ENCODE measurements at places on chromosomes 11 and 22. TPM values are rescaled to one million over a fixed set of nuclear protein-coding genes. Genes with fewer than 3 reads are reported as not detected.

The CCDC188 gene
- 0.54 TPM for total RNA-seq

The NTM gene
- total RNA-seq, result 24.2 TPM

The SLC25A18 gene
- total RNA-seq, result not detected

The CCDC73 gene
- total RNA-seq, result not detected

The TRPM5 gene
- not detected for total RNA-seq

The PDE3B gene
- not detected for total RNA-seq

The KRTAP5-7 gene
- total RNA-seq, result not detected

The LINC01488 gene
- not detected for total RNA-seq

DNA sequence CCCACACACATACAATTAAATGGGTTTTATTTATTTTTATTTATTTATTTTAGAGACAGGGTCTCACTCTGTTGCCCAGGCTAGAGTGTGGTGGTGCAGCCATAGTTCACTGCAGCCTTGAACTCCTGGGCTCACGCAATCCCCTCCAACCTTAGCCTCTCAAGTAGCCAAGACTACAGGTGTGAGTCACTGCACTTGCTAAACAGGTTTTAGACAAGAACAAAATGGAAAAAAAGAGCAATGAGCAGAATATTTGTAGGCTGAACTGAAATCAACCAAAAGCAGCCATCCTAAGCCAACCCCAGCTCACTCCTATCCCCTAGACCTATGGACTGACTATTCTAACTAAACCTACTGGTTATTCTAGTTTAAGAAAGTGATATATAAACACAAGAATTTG lies 37.8 kb downstream of the MRE11 start:
- no peak overlapping the region for H3K27ac ChIP-seq
- H3K36me3 ChIP-seq, result peaks cover 11% of the 10 kb centered on the region
- no peak for DNase-seq
- H3K4me3 ChIP-seq, result no peak overlapping the region

- H3K36me3 ChIP-seq, result no peaks in the 10 kb centered on the region
- peak overlapping the region; percentile 34 for H3K27ac ChIP-seq
- peaks cover 28% of the 10 kb centered on the region for H3K4me1 ChIP-seq
- peaks cover 5% of the 10 kb centered on the region for H3K27me3 ChIP-seq
- peak overlapping the region; percentile 91 for H3K4me3 ChIP-seq
These were observed 904 bp downstream of the SLC35F2 start for GRCh38 chr11:107857550-107858216.

DNA sequence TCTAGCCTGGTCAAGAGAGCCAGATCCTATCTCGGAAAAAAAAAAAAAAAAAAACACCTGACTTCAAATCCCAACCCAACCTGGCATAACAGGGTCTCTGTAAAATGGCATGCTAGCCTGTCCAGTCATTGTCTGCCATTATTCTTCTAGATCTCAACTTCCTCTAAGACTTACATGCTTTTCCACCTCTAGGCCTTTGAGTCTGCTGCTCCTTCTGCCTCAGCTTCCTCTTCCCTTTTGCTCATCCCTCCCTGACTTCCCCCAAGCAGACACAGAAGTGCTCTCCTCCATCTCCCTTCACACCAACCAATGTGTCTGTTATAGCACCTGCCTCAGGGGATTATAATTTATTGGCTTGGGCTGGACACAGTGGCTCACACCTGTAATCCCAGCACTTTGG lies 7.8 kb downstream of the STK33 start:
- DNase-seq, result no peak
- no peak overlapping the region for H3K4me3 ChIP-seq
- H3K27me3 ChIP-seq, result peaks cover 8% of the 10 kb centered on the region

GRCh38 chr22:47716890-47717615 lies 954.6 kb downstream of the TBC1D22A start:
- no peak overlapping the region for H3K4me3 ChIP-seq
- no peak for DNase-seq
- H3K4me1 ChIP-seq, result no peaks in the 10 kb centered on the region
- peaks cover 5% of the 10 kb centered on the region for H3K27me3 ChIP-seq
- peaks cover 11% of the 10 kb centered on the region for H3K36me3 ChIP-seq
- no peak overlapping the region for H3K27ac ChIP-seq

GRCh38 chr22:29339381-29340235 lies 24.1 kb upstream of the RASL10A start:
- H3K27me3 ChIP-seq, result peaks cover 2% of the 10 kb centered on the region
- H3K27ac ChIP-seq, result no peak overlapping the region
- peaks cover 20% of the 10 kb centered on the region for H3K36me3 ChIP-seq
- H3K4me3 ChIP-seq, result no peak overlapping the region

GRCh38 chr11:63560506-63561180 lies 2.5 kb downstream of the PLAAT2 start:
- H3K27me3 ChIP-seq, result peaks cover 52% of the 10 kb centered on the region
- no peak for DNase-seq
- no peaks in the 10 kb centered on the region for H3K36me3 ChIP-seq
- no peaks in the 10 kb centered on the region for H3K4me1 ChIP-seq
- H3K4me3 ChIP-seq, result no peak overlapping the region

DNA sequence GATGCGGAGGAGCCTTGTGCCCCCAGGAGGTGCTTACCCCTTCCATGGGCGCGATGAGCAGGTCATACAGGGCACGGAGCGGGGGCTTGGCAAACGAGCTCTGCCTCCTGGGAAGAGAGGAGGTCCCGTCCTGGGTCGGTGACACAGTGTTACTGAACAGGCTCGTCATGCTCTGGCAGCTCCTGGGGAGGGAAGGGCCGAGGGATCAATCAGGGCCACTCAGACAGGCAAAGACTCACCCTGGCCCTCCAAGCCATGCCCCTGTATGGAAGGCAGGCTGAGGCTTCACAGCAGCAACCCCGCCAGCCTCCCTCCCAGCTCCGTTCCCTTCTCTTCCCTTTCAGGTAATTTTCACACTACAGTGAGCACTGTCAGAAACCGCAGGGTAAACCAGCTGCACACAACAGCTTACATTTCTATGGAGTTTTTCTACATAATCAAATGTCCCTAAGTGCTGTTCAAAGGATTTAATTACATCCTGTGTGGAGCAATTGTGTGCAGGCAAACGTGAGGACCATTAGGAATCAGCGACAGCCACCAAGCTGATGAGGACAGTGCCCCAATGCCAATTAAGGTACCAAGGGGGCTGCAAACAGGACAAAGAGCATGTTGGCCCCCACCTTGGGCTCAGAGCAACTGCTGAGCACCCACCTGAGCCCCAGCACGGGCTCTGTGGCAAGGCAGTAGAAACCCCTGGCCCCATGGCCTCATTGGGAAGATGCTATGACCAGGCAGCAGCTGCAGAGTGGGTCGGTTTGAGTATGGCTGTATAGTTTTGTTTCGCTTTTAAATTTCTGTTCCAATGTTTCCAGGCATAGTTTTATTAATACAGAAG lies 95.4 kb upstream of the PITPNB start:
- H3K36me3 ChIP-seq, result no peaks in the 10 kb centered on the region
- H3K4me3 ChIP-seq, result no peak overlapping the region
- H3K27ac ChIP-seq, result no peak overlapping the region
- DNase-seq, result no peak
- peaks cover 4% of the 10 kb centered on the region for H3K27me3 ChIP-seq

GRCh38 chr11:45847911-45848316 lies 639 bp downstream of the CRY2 start:
- peak overlapping the region; percentile 92 for H3K27ac ChIP-seq
- H3K4me1 ChIP-seq, result peaks cover 41% of the 10 kb centered on the region
- H3K36me3 ChIP-seq, result no peaks in the 10 kb centered on the region

- no peaks in the 10 kb centered on the region for H3K36me3 ChIP-seq
- no peak overlapping the region for H3K27ac ChIP-seq
- H3K4me3 ChIP-seq, result no peak overlapping the region
These were observed 324.2 kb downstream of the MIAT start for GRCh38 chr22:26981541-26981940.

GRCh38 chr22:36193577-36193976 lies 8.0 kb downstream of the APOL4 start:
- no peaks in the 10 kb centered on the region for H3K36me3 ChIP-seq
- H3K4me3 ChIP-seq, result no peak overlapping the region
- H3K27me3 ChIP-seq, result peaks cover 36% of the 10 kb centered on the region
- H3K4me1 ChIP-seq, result peaks cover 30% of the 10 kb centered on the region

- no peaks in the 10 kb centered on the region for H3K4me1 ChIP-seq
- no peak for DNase-seq
- no peak overlapping the region for H3K4me3 ChIP-seq
- H3K36me3 ChIP-seq, result peaks cover 23% of the 10 kb centered on the region
- H3K27ac ChIP-seq, result no peak overlapping the region
These were observed 34.4 kb downstream of the HIRA start for GRCh38 chr22:19396934-19397733.

DNA sequence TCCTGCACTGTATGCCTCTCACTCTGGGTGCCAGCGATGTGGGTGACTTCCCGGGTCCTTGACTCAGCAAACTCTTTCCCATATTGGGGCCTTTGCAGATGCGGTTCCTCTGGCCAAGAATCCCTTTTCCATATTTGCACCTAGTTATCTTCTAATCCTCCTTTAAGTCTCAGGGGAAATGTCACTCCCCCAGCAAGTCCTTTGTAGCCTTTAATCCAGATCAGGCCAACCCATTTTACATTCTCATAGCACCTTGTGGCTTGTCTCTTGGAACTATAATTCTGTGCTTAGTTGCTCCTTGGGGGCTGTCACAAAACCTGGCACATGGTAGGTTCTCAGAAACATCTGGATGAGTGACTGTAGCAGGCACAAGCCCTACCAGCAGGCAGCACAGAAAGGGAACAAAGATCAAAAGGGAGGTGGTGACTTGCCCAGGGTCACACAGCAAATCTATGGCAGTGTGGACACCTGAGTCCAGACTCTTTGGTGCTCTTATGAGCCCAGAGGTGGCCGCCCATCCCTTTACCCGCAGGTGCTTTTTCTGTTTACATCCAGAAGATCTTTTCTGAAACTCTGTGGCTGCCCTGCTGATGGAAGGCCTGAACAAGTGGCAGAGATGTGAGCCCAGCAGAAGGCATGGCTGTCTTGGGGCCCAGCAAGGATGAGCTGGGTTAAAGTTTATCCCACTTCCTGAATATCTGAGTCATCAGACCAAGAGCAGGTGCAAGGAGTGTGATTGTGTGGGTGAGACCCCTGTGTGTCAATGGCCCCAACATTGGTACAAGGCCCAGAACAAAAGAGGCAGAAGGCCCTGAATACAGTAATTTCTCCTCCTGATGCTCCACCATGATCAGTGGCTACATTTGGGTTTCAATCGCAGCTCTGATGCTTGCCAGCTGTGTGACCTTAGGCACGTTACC lies 78.6 kb upstream of the GRK3 start:
- 0 out of 2 replicates have a peak, but pooled peaks cover 4% of the 10 kb centered on the region for H3K36me3 ChIP-seq
- no peak overlapping the region for H3K27ac ChIP-seq
- H3K27me3 ChIP-seq, result peaks cover 2% of the 10 kb centered on the region
- H3K4me1 ChIP-seq, result peaks cover 9% of the 10 kb centered on the region
- no peak overlapping the region for H3K4me3 ChIP-seq
- no peak for DNase-seq

DNA sequence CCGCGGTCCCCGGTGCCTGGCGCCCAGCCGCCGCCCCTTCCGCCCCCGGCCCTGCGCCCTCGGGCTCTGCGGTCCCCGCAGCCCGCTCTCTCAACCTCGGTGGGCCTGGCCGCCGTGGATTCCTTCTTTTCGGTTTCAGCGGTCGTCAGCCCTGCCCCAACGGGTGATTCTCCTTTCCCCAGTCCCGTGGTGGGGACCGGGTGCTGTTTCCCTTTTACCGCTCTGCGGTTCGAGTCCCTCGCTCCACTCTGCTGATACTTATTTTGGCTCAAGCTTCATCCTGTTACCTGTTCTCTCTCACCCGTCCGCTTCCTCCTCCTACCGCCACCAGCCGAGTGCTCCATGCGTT lies 494 bp downstream of the ZDHHC5 start:
- peak overlapping the region; percentile 100 for H3K27ac ChIP-seq
- H3K27me3 ChIP-seq, result peaks cover 3% of the 10 kb centered on the region
- H3K4me1 ChIP-seq, result peaks cover 29% of the 10 kb centered on the region
- peak overlapping the region; percentile 90 for H3K4me3 ChIP-seq

- no peak overlapping the region for H3K4me3 ChIP-seq
- no peaks in the 10 kb centered on the region for H3K36me3 ChIP-seq
- H3K27ac ChIP-seq, result no peak overlapping the region
These were observed 1000.0 kb upstream of the TENM4 start for GRCh38 chr11:80440835-80441234.

DNA sequence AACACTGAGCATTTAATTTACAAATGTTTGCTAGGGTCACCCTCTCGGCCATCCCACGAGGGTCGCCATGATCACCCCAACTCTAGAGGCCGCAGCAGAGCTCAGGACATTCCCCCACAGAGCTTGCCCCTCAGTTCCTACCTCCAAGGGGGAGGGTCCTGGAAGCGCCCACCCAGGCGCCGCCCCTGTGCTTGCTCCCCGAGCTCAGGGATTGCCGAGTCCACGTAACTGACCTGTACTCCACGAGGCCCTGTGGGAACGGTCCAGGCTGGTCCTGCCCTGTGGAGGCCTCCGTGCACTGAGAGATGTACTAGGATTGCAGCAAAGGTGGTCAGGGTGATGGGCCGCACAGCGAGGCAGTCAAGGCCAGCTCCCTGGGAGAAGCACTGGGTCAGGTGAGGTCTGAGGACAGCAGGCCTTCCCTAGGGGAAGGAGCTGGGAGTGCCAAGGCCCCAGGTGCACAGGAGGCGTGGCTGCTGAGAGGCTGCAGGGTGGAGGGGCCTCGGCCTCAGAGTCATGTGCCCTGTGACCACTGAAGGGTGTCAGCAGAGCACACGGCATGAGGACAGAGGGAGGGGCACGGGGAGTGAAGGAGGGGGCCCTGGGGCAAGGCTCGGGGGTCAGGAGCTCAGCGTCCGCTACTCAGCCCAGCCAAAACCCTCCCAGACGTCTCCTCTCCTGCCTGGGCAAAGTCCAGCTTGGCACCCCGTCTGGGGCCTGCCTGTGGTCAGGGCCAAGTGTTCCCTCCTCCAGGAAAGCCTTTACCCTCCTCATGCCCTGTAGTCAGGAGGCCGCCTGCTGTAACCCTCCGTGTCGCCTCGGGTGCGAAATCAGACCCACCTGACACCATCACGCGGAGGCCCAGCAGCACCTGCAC lies 2.4 kb upstream of the MIOX start:
- H3K27ac ChIP-seq, result no peak overlapping the region
- peaks cover 7% of the 10 kb centered on the region for H3K27me3 ChIP-seq

DNA sequence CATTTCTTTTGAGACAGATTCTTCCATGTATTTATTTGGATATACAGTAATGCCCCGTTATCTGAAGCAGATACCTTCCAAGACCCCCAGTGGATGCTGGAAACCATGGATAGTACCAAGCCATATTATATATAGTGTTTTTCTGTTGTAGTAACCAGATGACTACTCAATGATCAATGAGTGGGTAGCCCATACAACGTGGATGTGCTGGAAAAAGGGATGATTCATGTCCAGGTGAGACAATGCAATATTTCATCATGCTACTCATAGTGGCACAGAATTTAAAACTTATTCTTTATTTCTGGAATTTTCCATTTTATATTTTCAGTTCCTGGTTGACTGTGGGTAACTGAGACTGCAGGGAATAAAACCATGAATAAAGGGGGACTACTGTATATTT lies 427.5 kb downstream of the METTL15 start:
- peaks cover 9% of the 10 kb centered on the region for H3K36me3 ChIP-seq
- H3K27me3 ChIP-seq, result no peaks in the 10 kb centered on the region
- DNase-seq, result no peak
- H3K27ac ChIP-seq, result no peak overlapping the region

Data from HFFc6 (cell line).